ENCODE measurements at places on chromosomes 2 and 18.
A peak's percentile ranks its signal among the peaks of the same experiment; 100 is the strongest.

- DNase-seq: no peak
These were observed 85.6 kb downstream of the ZNF804A start for GRCh38 chr2:184683911-184684310.

- peak; percentile 44 for DNase-seq
These were observed 50.6 kb upstream of the ZFP36L2 start for GRCh38 chr2:43276962-43277391.

DNA sequence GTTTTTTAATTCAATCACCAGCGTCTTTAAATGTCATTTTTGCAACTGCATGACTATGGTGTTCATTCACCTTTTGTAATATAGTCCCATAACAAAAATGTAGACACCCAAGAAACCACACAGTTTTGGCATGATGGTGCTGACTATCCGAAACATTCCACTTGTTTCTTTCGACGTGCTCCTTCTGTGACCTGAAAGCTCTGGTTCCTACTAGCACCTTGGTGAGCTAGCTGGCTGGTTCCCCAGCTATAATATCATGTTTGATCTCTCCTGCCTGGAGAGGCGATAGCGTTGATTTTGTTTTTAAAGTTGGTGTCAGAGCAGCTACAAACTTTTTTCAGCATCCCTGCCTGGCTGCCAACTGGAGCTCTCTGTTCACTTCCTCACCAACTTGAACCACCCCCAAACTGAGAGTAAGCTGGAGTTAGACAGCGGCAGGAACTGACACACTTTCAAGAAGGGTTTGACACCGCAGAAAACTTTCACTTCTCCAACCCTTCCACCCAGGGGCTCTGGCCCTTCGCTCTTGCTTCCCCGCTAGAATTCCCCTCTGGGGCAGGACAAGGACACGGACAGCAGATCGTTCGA is 1.1 kb downstream of the ATAD2B start:
- DNase-seq: peak; percentile 76

DNA sequence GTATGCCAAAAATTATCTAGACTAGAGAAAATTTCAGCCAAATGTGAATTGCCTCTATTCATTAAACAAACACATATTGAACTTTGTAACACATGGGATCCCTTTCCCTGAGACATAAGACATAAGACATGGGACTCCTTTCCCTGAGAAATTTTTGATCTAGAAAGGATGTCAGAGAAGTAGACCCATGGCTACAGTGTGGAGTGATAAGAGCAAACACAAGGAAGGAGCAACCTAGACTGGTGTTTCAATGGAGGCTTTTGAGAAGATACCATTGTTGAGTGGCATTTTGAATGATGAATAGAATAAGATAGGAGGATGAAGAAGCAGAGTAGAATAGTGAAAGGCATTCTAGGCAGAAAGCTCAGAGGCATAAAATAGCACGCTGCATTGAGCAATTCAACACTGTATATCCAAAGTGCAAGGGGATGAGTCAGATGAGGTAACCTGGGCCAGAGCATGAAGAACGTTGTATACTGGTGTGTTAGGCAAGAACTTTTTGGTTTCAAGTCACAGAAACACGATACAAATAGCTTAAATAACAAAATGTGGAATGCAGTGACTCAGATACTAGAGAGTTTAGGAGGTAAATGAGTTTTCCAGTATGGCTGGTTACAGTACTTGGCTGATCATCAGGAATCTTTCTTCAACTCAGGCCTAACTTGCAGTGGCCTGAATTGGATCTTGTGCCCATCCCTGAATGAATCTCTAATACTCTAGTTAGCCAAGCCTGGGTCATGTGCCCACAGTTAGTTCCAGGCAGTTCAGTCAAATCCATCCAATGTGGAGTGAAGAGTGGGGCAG is 129.8 kb upstream of the TANK start:
- peak; percentile 99 for DNase-seq

DNA sequence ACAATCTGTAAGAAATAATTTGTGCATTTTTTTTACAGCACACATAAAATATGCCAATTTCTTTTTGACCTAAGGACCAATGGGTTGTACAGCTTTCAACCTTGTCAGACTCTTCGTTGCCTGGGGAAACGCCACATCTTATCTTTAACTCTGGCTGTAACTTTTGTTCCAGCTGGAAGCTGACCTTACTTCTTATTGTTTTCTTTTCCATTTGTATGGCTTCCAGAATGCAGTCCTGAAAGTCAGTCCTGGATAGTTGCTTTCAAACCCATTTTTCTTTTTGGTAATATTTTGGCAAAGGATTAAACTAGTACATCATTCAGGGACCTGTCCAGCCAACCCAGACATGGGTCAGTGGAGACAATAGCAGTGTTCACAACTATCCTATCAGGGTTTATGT is 686.5 kb upstream of the CDH2 start:
- DNase-seq: no peak

- DNase-seq: no peak
These were observed 332.7 kb upstream of the SMIM21 start for GRCh38 chr18:75760208-75760607.

GRCh38 chr2:23522726-23523372 is 137.9 kb downstream of the KLHL29 start:
- DNase-seq: no peak

DNA sequence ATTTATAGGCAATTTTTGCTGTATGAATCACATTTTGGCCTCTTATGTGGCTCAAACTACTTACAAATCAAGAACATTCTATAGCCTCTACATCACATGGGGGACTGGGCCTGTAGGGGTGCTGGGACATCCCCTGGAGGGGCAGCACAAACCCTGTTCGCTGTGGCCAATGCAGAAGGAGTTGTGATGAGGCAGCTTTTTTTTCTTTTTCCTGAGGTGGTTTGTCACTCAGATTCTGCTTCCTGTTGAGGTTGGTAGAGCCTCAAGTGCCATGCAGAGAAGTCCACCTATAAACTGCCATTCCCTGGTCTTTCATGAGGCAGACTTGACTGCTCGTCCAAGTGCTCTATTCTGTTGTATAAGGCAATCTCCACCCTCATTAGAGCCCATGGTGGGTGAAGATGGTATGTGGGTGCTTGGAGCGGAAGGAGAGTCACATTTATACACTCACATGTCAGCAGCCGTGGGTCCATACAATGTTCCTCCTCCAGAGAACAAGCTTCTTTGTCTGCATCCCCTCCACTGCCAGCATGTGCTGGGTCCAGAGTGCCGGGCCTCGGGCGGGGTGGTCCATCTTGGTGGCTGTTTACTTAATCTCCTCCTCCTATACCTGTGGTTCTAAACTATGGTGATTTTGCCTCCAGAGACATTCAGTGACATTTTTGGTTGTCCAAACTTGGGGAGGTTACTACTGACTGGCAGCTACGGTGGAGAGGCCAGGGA is 120.3 kb downstream of the ACOXL start:
- no peak for DNase-seq
